ENCODE measurements at places on chromosomes 7 and 10.

DNA sequence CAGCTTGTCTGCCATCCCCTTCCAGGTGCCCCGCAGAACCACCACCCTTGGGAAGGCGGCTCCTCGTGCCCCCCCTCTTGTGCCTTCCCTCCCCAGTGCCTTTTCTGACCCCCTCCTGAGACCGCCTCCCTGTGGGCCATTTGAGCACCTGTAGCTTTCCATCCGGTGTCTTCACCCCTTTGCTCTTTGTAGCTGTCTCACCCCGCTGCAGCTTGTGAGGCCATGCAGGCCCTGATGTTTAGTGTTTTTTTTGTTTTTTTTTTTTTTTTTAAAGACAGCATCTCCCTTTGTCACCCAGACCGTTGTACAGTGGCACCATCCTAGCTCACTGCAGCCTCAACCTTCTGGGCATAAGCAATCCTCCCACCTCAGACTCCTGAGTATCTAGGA is 52.5 kb downstream of the CUX1 start:
- DNase-seq, result no peak

DNA sequence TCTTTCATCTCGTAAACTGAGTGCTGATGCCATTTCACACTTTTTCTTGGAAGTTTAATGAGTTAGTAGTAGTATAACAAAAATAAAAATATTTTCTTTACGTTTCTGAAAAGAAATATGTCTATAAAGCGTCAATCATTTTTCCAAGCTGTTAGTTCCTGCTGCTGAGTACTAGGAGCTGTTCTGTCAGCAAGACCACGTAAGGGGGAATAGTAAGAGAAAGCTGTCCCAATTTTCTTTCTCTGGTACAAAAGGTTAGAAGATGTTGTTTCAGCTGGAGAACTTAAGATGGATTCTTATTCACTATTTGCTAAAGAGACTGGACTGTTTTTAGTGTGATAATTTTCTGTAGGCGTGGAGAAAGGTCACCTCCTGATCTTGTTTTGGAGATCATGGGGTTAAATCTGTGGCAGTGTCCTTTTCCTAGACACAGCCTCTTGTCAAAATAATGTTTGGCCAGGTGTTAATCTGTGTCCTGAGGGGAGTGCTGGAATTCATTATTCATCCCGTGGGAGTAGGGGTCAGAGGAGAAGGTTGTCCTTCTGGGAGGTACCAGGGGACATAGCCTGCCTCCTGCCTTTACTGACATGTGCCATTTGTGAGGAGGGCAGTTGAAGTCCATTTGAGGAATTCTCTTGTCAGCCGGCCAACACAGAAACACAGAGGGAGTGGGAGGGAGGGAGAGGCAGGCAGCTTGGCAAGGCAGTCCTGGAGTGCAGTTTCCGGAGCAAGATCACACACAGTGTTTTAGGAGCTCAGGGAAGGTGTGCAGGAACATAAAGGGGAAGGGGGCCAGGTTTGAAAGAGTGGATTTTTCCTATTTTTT is 368.7 kb downstream of the AUTS2 start:
- no peak for DNase-seq

GRCh38 chr10:104922810-104923209 is 281.7 kb downstream of the SORCS3 start:
- no peak for DNase-seq

GRCh38 chr7:91565499-91566401 is 301.5 kb downstream of the FZD1 start:
- no peak for DNase-seq

DNA sequence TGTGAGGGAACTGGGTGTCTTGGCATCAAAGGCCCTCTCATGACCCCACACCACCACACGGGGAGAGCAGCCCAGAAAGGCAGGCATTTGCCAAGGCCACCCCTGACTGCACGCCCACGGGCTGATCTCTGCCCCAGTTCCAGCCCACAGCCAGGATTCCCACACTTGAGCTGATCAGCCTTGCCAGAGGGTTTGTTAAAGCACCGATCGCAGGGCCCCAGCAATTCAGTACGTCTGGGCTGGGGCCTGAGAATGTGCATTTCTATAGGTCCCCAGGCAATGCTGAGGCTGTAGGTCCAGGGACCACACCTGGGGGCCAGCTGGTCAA is 103.9 kb downstream of the TNS3 start:
- DNase-seq, result no peak

GRCh38 chr10:31724296-31724695 is 204.3 kb downstream of the ARHGAP12 start:
- DNase-seq, result no peak

DNA sequence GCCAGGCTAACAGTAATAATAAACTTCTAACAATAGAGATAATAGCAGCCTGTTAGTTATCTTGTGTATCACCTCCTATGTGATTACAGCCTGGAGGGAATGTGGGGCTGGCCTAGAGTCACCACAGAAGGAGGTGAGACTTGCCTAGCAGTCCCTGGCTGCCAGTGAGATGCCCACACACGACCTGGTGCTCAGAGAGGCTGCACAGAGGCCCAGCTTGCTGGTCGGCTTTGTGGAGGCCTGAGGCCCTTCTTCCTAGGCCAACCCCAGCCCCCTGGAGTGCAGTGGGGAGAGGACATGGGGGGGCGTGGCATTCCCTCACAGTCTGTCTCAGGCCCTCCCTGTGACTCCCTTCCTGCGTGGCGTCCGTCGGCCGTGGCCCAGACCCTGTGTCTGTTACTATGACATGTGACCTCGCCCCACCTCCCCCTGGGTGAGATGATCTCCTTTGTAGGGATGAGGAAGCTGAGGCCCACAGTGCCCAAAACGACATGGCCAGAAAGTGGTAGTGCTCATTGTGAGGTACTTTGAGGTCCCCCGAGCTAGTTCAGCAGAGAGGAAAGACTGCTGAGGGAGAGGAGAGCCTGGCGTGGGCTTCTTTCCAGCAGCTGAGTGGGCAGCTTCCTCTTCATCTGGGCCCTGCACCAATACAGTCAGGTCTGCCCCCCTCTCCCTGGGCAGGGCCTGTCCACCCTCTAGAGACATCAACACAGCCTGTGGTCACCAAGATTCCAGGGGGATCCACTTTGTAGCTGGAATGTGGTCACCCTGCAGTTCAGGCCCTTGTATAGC is 29.7 kb downstream of the UNC5B start:
- DNase-seq, result no peak

GRCh38 chr7:101173752-101174244 is 6.3 kb downstream of the NAT16 start:
- DNase-seq, result peak; percentile 60

- no peak for DNase-seq
These were observed 71.3 kb downstream of the PAX2 start for GRCh38 chr10:100816671-100817070.

DNA sequence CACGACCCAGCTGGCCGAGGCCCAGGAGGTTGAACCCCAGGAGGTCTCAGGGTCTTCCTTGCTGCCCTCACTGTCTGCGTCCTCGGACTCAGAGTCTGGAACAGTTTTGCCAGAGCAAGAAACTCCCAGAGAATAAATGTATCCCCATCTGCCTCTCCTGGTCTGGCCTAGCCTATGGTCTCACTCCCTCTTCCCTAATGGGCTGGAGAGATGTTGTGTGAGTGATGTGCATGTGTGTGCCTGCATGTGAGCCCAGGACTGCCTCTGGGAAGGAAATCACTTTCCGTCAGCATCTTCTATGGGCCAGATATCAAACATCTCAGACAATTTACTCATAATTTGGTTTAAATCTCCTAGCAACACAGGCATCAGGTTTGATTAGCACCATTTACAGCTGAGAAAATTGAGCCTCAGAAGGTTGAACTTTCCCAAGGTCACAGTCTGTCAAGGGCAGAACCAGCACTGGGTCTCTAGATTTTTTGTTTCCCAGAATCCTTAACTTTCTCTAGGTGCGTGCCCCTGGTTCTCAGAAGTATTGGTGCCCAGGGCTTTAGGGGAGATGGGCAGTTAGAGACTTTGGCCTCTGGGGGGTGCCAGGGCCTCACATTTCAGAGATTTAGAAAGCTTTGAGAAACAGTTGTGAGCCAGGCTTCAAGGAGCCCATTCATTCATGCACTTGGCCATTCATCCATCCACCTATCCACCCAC is 4.9 kb downstream of the TMEM270 start:
- no peak for DNase-seq

GRCh38 chr10:19921300-19922140 is 105.3 kb downstream of the PLXDC2 start:
- no peak for DNase-seq

DNA sequence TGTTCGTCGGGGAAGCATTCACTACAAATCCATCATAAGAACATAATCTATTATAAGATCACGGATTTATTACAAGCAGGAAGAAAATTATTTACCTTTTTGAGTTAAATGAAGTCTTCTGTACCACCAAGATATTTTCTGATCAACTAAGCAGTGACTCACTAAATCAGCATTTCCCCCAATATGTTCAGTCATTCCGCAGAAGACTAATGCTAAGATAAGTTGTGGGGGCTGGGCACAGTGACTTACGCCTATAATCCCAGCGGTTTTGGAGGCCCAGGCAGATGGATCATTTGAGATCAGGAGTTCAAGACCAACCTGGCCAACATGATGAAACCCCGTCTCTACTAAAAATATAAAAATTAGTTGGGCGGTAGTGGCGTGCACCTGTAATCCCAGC is 144.2 kb upstream of the EGR2 start:
- no peak for DNase-seq

GRCh38 chr7:24880886-24881285 is 99.1 kb downstream of the OSBPL3 start:
- DNase-seq, result no peak

- peak; percentile 27 for DNase-seq
These were observed 1.1 kb downstream of the RRP12 start for GRCh38 chr10:97399843-97400545.

- DNase-seq, result no peak
These were observed 570.7 kb downstream of the REEP3 start for GRCh38 chr10:64091897-64092296.

DNA sequence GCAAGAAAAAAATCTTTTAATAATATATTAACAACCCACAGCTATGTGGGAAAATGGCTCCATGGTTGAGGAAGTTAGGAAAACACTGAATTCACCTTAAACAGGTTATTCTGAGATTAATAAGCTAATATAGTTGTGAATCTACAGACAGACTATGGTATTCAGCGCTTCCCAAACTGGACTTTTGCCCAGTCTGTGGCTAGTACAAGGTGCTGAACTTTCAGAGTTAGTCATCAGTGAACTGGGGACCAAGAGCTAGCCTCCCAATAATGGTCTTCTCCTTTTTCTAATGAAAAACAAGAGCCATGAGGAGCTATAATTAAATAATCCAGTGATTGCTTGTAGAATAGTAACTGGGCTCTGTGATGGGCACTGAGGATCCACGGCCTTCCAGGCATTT is 65.3 kb downstream of the FRMPD2 start:
- DNase-seq, result no peak

DNA sequence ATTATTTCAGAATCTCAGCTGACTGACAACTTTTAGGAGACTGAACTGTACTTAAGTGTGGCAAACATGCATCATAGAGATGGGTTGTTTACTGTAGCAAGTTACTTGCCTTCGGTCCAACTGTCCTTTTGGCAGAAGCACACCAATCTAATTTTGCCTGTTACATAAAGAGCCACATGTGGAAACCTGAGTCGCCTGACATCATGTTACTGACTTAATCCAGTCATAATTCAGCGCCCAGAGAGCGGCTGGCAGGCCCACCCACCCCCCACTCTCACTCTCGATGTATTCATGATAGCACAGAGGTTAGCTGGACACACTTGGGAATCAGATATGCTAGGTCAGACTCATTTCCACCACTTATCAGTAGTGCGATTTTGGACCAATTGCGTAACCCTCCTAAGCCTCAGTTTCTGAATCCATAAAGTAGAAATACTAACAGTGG is 57.3 kb upstream of the CAPZA2 start:
- DNase-seq, result no peak

All from CD4-positive, alpha-beta T cell treated with Interleukin-2 at 100 ng/mL for 4 hours (primary cell).